ENCODE measurements at places on chromosomes 7 and 10.

DNA sequence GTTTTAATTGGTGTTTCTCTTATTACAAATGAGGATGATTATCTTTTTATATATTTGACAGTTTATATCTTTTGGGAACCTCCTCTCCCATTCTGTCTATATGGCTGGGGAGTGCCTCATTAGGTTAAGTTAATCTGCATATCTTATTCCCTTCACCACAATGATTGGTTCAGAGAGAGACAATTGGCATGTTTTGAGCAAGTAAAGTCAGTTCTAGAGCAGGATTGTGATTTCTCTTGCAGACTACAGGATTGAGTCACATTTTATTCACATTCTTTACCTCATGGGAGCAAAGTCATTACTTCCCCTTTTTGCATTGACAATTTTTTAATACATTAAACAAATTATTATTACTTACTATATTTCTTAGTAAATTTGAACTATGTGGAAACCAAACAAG lies 345.6 kb downstream of the MDFIC start:
- no peak for DNase-seq

DNA sequence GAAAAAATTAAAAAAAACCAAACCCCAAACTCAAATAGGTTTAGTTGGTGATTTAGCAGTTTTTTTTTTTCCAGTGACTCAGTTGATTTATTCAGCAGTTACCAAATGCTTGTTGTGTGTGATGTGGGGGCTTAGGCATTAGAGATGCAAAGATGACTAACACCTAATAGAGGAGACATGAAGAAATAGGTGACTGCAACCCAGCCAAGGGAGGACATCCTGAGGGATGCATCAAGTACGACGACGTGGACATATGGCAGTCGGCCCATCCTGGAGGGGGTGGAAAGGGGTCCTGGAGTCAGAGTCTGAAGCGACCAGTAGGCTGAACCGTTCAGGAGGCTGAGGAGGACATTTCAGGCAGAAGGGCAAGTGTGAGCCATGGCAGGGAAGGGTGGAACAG lies 35.5 kb downstream of the LRMDA start:
- no peak for DNase-seq

- DNase-seq = no peak
These were observed 148.8 kb downstream of the PFKFB3 start for GRCh38 chr10:6351495-6351894.

DNA sequence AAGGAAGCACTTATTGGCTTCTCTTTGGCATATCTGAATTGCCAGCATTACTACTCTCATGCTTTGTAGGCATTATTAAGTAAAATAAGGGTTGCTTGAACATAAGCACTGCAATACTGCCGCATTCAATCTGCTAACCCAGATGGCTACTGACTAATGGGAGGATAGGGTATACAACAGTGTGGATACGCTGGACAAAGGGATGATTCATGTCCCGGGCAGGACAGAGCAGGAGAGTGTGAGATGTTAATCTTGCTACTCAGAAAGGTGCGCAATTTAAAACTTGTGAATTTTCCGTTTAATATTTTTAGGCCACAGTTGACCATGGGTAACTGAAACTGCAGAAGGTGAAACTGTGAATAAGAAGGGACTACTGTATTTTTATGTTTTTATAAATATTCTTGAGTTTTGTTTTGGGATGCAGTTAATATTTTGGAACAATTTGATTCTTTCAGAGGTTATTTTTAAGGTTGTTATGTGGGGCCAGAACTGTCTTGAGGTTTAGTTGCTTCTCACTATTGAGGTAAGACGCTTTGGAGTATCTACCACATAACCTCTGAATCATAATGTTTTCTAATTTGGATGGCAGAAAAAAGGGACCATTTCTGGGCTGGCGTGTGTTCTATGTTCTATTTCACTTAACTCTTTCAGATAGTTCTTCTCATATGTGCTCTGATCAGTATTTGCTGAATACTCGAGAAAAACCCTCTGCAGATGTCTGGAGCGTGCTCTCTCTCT lies 75.7 kb upstream of the SYPL1 start:
- DNase-seq = no peak

DNA sequence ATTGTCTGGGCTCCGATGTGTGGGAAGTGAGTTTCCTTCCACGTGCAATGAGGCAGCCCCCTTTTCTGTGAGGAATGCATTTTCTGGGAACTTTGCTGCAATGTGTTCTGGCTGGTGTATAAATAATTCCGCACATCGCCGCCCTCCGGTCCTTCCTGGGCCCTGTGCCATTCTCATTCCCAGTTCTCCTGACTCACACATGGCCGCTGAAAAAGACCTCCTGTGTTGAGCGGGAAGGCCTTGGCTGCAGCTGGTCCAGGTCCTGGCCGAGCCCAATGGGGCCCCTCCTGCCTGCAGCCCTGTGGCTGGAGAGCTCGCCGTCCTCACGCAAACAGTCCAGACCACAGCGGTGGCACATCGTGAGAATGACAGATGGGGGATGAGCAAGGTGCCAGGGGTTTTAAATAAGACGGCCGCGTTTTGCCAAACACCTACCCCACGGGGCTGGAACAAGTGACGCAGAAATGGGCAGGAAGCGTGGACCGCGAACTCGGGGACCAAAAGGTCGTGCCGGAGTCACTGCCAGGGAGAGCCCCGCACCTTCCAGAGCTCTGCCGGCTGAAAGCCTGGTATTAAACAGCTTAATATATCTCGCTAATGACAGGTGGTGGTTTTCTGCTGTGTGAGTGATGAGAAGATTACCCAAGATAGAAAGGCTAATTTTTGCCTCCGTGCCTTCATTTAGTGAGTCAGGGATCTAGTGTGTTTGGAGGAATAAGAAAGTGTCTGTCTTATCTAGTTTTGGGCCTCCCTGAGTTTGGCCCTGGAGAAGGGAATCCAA lies 37.0 kb downstream of the FAM20C start:
- DNase-seq = no peak

DNA sequence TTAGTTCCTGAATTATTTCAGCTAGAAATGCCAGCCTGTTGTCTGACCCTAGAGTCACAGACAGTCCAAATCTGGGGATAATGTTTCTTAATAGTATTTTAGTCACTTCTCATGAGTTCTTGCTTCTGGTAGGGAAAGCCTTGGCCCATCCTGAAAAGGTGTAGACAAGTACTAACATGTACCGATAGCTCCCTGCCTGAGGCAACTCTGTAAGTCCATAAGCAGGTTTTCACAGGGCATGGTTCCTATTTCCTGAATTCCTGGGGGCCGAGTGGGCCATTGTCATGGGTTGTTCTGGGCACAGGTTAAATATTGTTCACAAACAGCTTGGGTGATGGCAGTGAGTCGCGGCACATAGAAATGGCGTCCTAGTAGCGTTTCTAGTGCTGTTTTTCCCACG lies 3.1 kb upstream of the ZNF117 start:
- no peak for DNase-seq

- DNase-seq = no peak
These were observed 46.0 kb upstream of the OPTN start for GRCh38 chr10:13053794-13054462.

DNA sequence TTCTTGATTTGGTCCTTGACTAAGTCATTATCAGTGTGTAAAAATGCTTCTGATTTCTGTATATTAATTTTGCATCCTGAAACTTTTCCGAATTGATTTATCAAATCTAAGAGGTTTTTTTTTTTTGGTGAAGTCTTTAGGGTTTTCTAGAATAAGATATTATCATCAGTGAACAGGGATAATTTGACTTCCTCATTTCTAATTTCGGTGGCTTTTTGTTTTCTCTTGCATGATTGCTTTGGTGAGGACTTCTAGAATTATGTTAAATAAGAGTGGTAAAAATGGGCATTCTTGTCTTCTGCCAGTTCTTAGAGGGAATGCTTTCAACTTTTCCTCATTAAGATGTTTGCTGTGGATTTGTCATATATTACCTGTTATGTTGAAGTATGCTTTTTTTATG lies 170.5 kb downstream of the CCDC7 start:
- DNase-seq = no peak

GRCh38 chr7:129373651-129374428 lies 60.4 kb upstream of the STRIP2 start:
- no peak for DNase-seq

DNA sequence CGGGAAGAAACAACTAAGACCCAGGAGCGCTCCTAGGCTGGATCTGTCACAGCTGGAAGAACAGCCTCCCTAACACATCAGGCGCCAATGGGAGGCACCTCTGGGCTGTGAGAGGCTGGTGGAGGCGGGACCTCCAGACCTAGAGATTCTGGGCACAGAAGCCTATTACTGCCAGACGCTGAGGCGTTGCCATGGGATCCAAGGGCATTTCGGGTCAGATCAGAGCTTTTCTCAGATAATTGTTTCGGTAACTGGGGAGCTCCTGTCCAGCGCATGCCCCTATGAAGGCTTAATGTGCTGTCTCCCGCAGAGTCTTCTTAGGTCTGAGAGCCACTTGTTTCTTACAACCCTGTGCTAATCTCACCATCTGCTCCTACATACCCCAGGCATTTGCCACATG lies 339.2 kb downstream of the ZNF716 start:
- no peak for DNase-seq

DNA sequence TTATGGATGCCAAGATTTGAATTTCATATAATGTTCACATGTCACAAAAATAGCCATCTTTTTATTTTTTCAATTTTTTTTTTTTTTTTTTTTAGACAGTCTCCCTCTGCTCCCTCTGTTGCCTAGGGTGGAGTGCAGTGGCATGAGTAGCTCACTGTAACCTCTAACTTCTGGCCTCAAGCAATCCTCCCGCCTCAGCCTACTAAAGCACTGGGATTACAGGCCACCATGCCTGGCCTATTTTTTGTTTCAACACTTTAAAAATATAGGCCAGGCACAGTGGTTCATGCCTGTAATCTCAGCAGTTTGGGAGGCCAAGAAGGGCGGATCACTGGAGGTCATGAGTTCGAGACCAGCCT lies 246.3 kb downstream of the SKIDA1 start:
- no peak for DNase-seq

GRCh38 chr7:101159696-101160674 lies 5.4 kb downstream of the VGF start:
- no peak for DNase-seq

DNA sequence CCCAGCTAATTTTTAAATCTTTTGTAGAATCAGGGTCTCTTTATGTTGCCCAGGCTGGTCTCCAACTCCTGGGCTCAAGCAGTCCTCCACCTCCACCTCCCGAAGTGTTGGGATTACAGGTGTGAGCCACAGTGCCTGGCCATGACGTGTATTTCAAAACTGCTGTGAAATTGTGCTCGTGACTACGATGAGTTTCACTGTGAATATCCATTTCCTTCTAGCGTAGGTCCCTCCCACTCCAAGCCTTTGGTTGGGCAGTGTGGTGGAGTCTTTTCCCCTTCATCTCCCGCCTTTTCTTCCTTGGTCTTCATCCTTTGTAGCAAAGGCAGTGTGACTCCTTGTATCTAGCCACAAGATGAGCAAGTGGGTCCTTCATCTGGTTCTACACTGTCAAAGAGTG lies 56.2 kb downstream of the CUL1 start:
- no peak for DNase-seq

GRCh38 chr10:128781637-128782036 lies 655.4 kb upstream of the MKI67 start:
- no peak for DNase-seq
